ENCODE measurements at places on chromosomes 3 and 15.

GRCh38 chr15:94761574-94761973 lies 530.2 kb downstream of the MCTP2 start:
- H3K36me3 ChIP-seq = no peaks in the 10 kb centered on the region
- no peak for DNase-seq
- no peak overlapping the region for H3K4me3 ChIP-seq

GRCh38 chr3:52193065-52193464 lies 4.9 kb upstream of the ALAS1 start:
- peaks cover 17% of the 10 kb centered on the region for H3K4me1 ChIP-seq
- no peaks in the 10 kb centered on the region for H3K27me3 ChIP-seq
- H3K4me3 ChIP-seq = no peak overlapping the region
- H3K36me3 ChIP-seq = no peaks in the 10 kb centered on the region
- H3K27ac ChIP-seq = no peak overlapping the region

- no peaks in the 10 kb centered on the region for H3K36me3 ChIP-seq
- no peak overlapping the region for H3K4me3 ChIP-seq
- no peak overlapping the region for H3K27ac ChIP-seq
- H3K27me3 ChIP-seq = no peaks in the 10 kb centered on the region
- DNase-seq = no peak
- H3K4me1 ChIP-seq = peaks cover 17% of the 10 kb centered on the region
Observed at GRCh38 chr3:129421236-129421883, 7.1 kb downstream of the EFCAB12 start.

DNA sequence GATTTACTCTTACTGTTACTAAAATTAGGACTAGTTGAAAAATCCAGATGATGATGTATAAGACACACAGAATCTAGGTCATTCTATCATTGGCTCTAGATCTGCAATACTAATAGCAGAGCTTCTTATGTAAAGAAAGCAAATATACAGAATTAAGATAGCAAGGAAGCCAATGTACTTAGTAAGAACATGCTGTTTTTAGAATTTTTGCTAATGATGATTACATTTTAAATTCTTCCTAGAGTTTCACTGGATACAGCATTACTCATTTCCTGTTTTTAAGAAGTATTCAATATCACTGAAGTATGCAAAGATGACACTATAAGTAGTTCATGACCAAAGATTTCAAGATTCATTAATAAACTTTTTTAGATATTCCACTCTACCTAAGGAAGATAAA lies 60.7 kb downstream of the CFAP20DC start:
- no peaks in the 10 kb centered on the region for H3K36me3 ChIP-seq
- no peaks in the 10 kb centered on the region for H3K4me1 ChIP-seq
- no peaks in the 10 kb centered on the region for H3K27me3 ChIP-seq
- no peak overlapping the region for H3K4me3 ChIP-seq
- H3K27ac ChIP-seq = no peak overlapping the region
- no peak for DNase-seq

GRCh38 chr3:67018105-67018788 lies 20.1 kb downstream of the KBTBD8 start:
- peaks cover under 1% of the 10 kb centered on the region for H3K36me3 ChIP-seq
- no peak overlapping the region for H3K4me3 ChIP-seq
- no peaks in the 10 kb centered on the region for H3K27me3 ChIP-seq
